ENCODE measurements at places on chromosomes 6 and 20. TPM values are rescaled to one million over a fixed set of nuclear protein-coding genes. Genes with fewer than 3 reads are reported as not detected.
A peak's percentile ranks its signal among the peaks of the same experiment; 100 is the strongest.

- DNase-seq, result no peak
Observed at GRCh38 chr6:1449896-1450295, 60.5 kb downstream of the FOXF2 start.

The MYT1 gene
- 0.20 TPM for total RNA-seq

- no peak for DNase-seq
Observed at GRCh38 chr20:62296724-62297448, 5.9 kb upstream of the ADRM1 start.

The SLA2 gene
- 0.39 TPM for total RNA-seq

The DNAH8 gene
- 0.89 TPM for total RNA-seq

- DNase-seq, result peak; percentile 37
Observed at GRCh38 chr20:35702051-35702823, 3.0 kb downstream of the ROMO1 start.

DNA sequence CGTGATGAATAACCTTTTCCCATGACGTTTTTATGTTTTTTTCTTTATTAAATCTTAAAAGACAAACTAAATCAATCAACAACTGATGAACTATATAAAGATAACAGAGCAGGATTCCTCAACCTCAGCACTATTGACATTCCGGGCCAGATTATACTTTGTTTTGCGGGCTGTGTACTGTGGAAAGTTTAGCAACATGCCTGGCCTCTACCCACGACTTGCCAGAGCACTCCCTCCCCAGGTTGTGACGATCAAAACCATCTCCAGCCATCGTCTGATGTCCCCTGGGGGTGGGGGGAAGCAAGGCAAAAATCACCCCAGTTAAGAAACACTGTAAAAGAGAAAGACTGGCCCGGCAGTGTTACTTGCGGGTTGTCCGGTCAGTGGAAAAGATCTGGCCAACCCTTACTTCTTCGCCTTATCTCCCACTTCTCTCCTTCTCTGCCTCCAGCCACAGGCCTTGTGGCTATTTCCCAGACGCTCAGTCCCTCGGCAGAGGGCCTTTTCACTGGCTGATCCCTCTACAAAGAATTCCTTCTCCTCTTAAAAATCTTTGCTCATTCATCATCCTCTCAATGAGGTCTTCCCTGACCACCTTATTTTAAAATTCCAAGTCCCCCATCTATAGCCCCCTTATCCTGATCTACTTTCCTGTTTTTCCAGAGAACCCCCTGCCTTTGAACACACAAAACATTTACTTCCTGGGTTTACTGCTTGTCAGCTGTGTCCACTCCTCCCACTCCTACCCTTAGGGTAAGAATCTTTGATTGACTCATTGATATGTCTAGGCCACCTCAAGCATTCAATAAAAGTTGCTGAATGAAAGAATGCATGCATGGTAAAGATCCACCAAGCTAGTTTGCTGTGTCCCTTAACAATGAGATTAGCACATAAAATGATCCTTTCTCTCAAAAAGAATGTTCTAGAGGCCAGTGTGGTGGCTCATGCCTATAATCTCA is 14.7 kb upstream of the RAB22A start:
- no peak for DNase-seq

DNA sequence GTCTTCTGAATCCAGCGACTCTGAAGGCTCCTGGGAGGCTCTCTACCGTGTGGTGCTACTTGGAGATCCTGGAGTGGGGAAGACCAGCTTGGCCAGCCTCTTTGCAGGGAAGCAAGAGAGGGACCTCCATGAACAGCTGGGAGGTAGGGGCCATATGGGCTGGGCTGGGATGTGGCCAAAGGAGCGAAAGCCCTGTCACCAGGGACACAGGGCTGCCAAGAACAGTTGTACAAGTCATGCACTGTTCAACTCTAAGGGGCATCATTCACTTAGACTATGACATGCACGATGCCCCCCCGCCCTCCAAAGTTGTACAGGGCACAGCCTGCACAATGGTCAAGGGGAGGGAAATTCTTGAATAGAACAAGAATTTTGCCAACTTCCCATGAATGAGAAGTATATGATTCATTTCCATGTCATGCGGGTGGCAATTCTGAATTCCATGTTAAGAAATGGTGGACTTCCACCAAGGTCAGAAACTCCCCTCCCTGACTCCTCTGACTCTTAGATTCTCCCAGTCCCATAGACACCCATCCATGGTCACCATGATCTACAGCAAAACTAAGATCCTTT is 1.6 kb downstream of the REM1 start:
- no peak for DNase-seq

The HTR1E gene
- total RNA-seq, result not detected

The SLC22A7 gene
- total RNA-seq, result not detected

- no peak for DNase-seq
Observed at GRCh38 chr6:20882014-20882413, 347.8 kb downstream of the CDKAL1 start.

GRCh38 chr6:67431076-67431475 is 1204.0 kb upstream of the ADGRB3 start:
- DNase-seq, result no peak

The ADA gene
- 5.5 TPM for total RNA-seq

GRCh38 chr6:52230685-52231084 is 13.6 kb downstream of the IL17F start:
- DNase-seq, result no peak

DNA sequence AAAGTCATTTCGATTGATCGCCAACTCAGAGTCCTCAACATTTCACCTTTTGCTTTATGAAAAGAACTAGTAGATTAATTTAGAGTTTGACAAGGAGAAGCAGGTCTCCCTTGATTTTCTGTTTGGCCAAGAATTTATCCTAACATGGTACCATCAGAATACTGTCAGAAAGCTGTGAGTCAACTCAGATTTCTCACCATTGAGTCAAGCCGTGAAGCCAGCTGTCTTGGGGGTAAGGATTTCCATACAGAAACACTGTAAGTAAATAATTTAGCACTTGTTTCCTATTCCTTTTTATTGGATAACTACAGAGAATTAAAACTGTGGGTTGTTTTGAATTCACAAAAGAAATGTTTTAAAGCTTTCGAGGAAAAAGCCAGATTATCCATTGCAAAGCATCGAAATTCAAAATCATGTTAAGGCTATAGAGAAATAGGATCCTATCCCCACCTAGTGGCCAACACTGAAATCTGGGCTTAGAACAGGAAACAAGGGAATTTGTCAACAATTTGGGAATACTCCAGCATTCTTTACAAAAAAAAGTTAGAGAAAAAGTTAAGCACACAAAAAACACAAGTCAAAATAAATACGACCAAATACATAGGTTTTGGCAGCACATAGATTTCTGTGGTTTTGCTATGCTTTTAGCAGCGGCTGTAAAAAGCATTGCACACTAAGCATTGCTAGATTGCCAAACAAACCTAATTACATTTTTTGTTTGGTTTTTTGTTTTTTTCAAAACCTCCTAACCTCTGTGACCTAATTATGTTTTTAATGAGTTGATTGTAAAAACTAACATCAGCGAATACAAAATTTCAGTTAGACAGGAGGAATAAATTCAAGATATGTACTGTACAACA is 44.2 kb downstream of the COL11A2 start:
- DNase-seq, result peak; percentile 36

DNA sequence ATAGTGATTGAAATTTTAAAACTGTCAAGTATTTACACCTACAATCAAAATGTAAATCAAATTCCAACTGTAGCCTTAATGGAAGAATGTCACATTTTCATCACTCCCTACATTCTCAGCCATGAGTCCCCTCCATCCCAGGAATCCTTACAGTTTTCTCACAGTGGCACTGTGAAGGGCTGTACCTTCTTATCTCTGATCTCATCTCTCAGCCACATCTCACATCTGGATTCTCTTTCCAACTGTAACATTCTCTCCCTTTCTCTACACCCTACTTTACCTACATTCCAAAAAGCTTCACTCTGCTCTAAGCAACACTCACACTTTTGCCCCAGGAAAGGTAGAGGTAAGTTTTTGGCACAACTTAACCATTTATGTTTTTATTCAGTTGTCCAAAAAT is 8.9 kb upstream of the MARCKS start:
- no peak for DNase-seq

GRCh38 chr6:127206531-127207095 is 60.1 kb upstream of the RNF146 start:
- no peak for DNase-seq

- DNase-seq, result no peak
Observed at GRCh38 chr20:38286586-38287531, 17.1 kb upstream of the BPI start.

- DNase-seq, result no peak
Observed at GRCh38 chr6:151962246-151962846, 154.9 kb downstream of the ESR1 start.

DNA sequence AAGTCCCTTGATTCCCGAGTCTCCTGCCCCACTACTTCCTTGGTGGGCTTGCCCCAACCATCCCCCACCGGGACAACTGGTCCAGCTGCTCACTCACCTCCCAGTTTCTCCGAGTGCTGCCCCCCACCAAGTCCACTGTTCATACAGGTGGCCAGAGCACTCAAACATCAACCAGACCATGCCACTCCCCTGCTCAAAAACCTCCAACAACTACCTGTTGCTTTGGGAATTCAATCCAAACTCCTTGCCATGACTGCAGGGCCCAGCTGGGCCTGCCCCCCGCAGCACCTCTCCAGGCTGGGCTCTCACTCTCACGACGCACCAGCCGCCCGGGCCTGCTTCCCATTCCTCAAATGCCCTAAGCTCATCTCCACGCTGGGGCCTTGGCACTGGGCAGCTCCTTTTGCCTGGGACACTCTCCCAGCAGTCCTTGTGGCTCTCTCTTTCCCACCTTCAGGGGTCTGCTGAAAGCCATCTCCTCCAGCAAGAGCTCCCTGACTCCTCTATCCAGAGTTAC is 97.5 kb downstream of the NFATC2 start:
- no peak for DNase-seq

DNA sequence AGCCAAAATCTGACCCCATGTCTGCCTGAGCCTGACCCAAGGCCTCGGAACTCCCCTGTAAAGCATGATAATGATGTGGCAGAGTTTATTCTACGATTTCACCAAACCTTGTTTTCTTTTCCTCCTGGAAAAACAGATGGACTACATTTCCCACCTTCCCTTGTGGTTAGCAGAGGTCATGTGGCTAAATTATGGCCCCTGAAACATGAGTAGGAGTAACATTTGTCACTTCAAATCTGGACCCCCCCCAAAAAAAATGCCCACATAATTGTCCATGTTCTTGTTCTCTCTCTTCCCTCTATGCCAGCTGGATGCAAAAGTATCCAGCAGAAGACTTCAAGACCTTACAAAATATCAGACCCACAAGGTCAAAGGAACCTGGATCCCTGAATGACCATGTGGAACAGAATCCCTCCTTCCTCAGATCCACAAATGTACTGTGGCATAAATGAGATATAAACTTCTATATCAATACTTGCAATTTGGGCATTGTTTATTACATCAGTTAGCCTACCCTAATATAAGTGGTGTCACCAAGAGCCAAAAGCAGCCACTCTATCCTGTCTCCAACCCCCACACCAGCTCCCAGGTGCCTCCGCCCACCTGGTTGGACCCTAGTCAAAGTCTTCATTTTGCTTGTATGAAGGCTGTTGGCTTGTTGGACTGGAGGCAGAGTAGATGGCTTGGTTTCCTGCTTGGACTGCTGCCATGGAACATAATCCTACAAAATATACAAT is 1.4 kb downstream of the C20orf96 start:
- no peak for DNase-seq

The CRISP2 gene
- not detected for total RNA-seq

GRCh38 chr6:165844801-165845364 is 181.8 kb upstream of the PDE10A start:
- no peak for DNase-seq

DNA sequence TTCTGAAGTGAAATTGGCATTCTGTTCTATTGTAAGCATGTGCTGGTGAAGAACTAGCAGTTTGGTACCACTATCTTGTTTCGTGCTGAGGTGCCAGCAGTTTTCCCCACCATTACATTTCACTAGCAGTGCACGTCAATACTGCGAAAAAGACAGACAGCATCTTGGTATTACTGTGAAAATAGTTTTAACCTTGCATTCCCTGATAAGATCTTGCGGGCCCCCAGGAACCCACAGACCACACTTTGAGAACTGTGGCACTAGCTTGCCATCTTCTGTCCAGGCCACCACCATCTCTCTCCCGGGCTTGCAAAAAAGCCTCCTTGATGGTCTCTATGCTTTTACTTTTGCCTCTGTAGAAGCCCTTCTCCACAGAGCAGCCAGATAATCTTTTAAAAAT is 185.7 kb downstream of the BACH2 start:
- DNase-seq, result no peak

GRCh38 chr6:26414281-26414680 is 12.2 kb downstream of the BTN3A1 start:
- no peak for DNase-seq

DNA sequence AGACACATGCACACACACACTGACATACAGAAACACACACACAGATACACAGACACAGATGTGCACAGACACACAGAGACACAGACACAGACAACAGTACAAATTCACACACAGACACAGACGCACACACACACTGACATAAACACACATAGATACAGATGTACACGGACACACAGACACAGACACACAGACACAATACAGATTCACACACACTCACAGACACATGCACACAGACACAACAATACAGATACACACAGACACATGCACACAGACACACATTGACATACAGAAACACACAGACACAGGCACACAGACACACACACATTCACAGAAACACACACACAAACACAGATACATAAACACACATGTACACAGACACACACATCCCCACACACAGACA is 183.6 kb downstream of the SMOC2 start:
- DNase-seq, result no peak

- DNase-seq, result peak; percentile 5
Observed at GRCh38 chr6:136962661-136963060, 40.6 kb downstream of the SLC35D3 start.

GRCh38 chr6:8084586-8084985 is 17.8 kb downstream of the EEF1E1 start:
- no peak for DNase-seq

DNA sequence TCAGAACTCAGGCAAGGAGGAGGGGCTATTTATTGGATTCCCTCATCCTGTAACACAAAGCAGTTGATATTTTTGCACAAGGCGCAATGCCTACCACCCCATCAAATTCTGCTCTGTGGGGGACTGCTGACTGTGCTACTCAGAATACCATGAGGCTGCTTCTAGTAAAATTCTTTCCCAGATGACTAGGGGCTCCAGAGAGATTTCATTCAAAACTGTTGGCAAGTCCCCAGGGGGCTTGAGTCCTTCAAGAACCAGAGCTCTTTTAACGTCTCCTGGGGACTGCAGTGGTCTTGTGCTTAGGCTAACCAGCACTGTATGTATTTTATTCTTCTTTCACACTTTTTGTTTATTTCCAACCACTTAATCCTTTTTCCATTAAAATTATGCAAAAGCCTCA is 365.9 kb upstream of the AGPAT4 start:
- peak; percentile 21 for DNase-seq

GRCh38 chr6:11604215-11604614 is 66.7 kb downstream of the TMEM170B start:
- no peak for DNase-seq

Data from skin of body (tissue), 3 donors.